ENCODE measurements at places on chromosomes 13 and 19.
A peak's percentile ranks its signal among the peaks of the same experiment; 100 is the strongest.

DNA sequence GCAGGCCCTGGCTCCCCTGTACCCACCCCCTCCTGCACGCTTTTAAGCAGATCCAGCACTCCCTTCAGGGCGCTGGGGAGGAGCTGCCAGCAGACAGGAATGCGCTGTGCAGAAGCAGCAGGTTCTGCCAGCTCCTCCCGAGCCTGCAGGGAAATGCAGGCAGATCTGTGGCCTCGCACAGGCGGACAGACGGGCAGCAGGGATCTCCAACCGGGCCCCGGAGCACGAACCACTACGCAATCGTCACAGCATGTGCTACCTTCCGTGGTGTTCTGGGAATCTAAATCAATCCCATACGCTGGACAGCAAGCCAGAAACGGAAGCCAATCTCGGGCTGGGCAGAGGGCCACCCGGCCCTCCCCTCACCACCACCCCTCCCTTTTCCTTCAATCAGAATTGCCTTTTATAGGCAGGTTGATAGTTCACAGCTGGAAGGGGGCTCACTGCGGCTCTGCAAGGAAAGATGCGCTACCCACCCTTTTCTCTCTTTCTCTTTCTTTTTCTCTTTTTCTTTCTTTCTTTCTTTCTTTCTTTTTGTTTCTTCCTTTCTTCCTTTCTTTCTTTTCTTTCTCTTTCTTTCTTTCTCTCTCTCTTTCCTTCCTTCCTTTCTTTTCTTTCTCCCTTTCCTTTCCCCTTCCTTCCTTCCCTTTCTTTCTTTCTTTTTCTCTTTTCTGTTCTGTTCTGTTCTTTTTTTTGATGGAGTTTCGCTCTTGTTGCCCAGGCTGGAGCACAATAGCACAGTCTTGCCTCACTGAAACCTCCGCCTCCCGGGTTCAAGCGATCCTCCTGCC lies 99.9 kb downstream of the GNG7 start:
- no peak for DNase-seq

DNA sequence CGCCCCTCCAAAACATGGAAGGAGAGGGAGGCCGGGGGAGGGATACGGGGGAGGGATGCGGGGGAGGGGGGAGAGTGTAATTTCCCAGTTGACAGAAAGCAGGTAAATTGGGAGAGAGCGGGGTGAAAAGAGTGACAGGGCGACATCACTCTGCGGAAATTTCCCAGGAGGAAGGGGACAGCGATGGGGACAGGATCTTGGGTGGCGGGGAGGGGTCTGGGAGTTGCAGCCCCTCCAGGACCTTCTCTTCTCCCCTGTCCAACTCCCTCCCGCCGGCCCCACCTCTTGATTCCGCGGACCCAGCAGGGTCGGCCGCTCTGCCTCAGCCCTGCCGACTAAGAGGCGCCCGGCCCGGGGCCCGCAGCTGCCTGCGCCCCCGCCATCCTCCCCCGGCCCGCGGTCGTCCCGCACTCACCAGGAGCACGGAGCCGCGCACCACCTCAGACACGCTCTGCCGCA lies 108.0 kb upstream of the DOCK9 start:
- no peak for DNase-seq

- peak; percentile 95 for DNase-seq
Observed at GRCh38 chr19:30492586-30493270, 120.5 kb downstream of the ZNF536 start.

DNA sequence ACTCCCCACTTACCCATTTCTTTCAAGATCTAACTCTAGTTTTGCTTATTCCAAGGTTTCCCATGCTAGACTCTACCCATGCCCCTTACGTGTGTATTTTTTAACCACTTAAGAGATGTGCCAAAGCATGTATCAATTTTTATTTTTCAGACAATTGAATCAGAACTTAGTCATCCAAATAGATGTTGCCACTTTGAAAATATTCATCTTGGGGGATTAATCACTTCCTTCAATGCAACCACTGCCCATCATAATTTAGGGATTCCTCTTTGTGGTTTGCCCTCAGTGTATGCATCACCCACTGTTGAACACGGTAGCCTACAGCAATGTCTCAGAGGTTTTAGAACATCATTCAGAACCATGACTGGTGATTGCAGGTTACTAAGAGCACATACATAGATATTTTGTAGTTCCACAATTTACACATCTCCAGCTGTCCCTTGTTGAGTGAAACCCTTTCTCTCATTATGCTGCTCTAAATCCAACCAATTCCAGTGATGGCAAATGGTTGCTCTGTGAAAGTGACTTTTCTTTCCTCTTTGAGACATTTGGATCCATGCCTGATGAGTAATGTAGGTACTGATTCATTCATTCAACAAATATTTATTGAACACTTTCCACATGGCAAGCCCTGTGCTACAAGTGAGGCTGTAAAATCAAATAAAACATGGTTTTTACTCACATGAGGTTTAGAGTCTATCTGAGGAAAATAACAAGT lies 60.6 kb upstream of the SERP2 start:
- no peak for DNase-seq

DNA sequence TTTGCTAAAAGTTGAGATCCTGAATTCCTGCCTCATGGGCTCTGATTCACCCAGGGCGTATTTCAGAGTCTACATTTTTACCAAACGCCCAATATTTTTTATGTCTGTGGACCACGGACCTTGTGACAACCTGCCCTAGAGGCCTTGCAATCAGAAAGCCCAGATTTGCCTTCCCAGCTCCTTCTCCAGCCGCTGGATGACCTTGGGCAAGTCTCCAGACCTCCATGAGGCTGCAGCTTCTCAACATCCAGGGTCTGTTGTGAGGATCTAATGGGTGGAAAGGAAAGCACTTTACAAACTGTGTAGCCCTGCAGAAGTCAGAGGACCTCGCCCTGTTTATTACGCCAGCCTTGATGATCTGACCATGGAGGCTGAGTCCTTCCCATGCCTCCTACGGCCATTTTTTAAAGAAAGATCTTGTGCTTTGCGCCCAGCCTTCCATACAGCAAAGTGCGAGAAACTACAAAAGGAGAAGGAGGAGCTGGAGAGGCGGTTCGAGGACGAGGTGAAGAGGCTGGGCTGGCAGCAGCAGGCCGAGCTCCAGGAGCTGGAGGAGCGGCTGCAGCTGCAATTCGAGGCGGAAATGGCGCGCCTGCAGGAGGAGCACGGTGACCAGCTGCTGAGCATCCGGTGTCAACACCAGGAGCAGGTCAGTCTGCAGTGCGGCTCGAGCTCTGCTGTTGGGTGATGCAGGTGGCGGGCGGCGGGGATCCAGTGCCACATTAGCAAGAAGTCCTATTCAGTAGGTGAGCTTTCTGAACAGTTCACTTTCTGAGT lies 115.6 kb downstream of the SLC7A1 start:
- DNase-seq = no peak

DNA sequence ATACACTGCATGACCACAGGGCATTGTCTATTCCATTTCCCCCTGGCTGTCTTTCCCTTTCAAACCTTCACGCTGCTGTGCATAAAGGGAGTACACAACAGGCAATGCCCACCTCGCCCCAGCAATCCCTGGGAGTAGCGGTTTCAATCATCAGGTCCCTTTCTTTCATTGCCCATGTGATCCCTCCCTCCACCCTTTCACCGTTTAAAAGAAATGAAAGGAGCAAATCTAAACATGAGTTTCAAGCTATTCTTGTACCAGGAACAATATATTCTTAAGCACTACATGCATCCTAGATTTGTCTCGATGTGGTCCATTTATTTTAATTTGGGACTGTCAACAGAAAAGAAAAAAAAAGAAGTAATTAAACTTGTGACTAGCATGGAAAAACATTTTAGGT lies 123.4 kb upstream of the ARGLU1 start:
- DNase-seq = no peak

- no peak for DNase-seq
Observed at GRCh38 chr19:47340477-47341208, 8.5 kb upstream of the DHX34 start.

DNA sequence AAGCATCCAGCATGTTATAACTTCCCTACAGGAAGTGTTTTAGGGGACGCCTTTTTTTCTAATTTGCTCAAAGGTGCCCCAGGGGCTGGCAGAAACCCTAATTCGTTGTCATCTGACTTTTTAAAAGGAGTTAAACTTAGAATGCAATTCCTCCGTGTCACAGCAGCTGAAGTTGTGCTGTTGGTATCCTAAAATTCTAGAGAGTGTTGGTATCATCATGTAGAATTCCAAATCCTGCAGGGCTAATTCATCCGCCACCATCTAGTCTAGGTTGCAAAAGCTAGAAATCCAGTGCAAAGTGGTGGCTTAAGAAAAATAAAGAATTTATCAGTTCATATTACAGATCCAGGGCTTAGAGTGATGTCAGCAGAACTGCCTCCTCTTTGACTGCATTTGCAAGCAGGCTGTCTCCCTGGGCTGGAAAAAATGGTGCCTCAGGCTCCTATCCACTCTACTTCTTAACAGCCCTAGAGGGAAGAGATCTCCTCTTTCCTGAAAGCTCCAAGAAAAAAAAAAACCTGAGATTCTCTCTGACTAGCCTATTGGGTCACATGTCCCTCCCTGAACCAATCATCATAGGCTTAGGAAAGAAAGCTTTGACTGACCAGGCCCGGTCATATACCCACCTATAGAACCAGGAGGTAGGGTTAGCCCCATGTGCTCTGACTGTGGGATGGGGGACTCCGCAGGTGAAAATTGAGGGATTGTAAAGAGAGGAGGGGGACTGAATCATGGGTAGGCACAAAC lies 73.0 kb downstream of the MAP4K1 start:
- DNase-seq = no peak

- no peak for DNase-seq
Observed at GRCh38 chr19:9856609-9857008, 21.5 kb downstream of the PIN1 start.

DNA sequence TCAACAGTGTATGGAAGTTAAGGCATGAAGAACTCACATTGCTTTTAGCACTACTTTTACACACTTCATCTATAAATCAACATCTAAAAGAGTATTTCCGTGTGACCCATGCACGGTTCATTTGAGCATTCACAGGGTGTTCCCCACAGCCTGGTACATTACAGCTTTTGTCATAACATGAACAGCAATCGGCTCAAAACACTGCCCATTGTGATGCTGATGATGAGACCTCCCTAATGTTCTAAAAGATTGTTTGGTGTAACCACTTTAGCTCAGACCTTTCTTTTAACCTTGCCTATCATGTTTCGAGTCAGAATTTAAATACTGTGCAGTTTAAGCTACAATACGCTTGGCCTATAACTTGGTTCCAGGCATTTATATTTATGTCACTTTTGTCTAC lies 4.1 kb upstream of the KLF5 start:
- no peak for DNase-seq

Data from NCI-H1105 treated with DMSO at 0.1 percent for 48 hours (cell line).